ENCODE measurements at places on chromosomes 3 and 15. TPM values are rescaled to one million over a fixed set of nuclear protein-coding genes. Genes with fewer than 3 reads are reported as not detected.

GRCh38 chr3:14623569-14624051 is 28.0 kb upstream of the CCDC174 start:
- peaks cover 1% of the 10 kb centered on the region for H3K27me3 ChIP-seq
- H3K27ac ChIP-seq, result no peak overlapping the region
- H3K4me1 ChIP-seq, result no peaks in the 10 kb centered on the region
- no peak overlapping the region for H3K4me3 ChIP-seq

Gene ZDHHC19
- not detected for total RNA-seq

Gene PLA2G4D
- not detected for total RNA-seq

Gene PCSK6
- 42.5 TPM for total RNA-seq

Gene CCDC54
- total RNA-seq, result not detected

Measured in HepG2 (cell line).